ENCODE measurements at places on chromosomes 2 and 18. TPM values are rescaled to one million over a fixed set of nuclear protein-coding genes. Genes with fewer than 3 reads are reported as not detected.

The SPC25 gene
- 3.7 TPM for total RNA-seq

The FIGN gene
- 3.6 TPM for total RNA-seq

The CRYGD gene
- not detected for total RNA-seq

The EPB41L3 gene
- total RNA-seq, result 403 TPM

The LRRTM1 gene
- total RNA-seq, result 0.68 TPM

The SLC40A1 gene
- 52.3 TPM for total RNA-seq

The DOK6 gene
- total RNA-seq, result 8.5 TPM

GRCh38 chr2:141595316-141595920 lies 535.4 kb downstream of the LRP1B start:
- no peak for DNase-seq

- DNase-seq, result no peak
Measured at GRCh38 chr2:7619203-7619970, 702.2 kb downstream of the RNF144A start.

DNA sequence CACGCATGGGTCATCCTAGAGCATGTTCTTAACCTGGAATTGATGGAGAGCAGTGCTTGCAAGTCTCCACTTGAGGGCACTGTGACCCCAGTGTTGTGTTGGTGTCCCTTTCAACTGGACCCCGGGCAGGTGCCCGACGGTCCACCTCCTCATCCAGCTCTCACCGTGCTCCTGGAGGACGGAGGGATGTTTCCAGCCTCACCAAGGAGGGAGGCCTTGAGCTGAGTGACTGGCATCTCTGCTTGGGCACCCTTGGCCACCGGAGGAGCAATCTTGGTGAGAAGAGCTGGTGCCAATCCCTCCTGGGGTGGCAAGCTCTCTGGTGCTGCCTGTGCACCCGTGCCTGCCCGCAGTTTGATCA lies 45.4 kb upstream of the ASB18 start:
- no peak for DNase-seq

- no peak for DNase-seq
Measured at GRCh38 chr2:241658296-241658695, 20.8 kb downstream of the ATG4B start.

DNA sequence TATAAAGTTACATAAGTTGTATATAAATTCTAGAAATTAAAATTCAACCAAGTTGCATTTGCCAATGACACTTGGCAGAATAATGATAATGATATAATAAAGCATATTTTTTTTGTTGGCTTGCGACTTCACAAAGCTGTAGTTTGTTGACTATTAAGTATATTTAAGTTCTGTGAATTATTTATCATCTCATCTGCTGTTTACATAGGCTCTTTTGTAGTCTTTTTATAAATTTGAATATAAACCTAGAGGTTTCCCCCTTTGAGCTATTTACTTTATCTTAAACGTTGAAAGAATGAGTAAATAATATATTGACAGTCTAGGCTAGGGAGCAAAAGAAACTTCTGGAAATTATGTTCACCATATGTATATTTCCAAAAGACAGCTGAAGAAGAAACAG lies 32.9 kb downstream of the C18orf63 start:
- DNase-seq, result no peak

DNA sequence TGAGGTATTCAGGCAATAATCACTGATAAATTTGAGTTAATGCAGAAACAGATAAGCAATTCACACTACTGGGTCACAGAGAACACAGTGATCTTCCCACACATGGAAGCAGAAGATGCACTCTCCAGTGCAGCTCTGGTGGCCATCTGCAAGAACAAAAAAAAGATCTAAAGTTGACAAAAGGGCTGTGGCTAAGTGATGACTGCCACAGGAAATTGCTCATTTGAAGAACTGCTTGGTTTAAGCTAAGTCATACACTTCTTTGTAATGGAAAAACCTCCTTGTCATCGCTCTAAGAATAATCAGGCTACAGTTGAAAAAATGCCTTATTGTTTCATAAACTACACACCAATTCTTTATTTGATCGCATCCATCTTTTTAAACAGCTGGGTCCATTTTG lies 115.1 kb downstream of the DTNB start:
- DNase-seq, result no peak

DNA sequence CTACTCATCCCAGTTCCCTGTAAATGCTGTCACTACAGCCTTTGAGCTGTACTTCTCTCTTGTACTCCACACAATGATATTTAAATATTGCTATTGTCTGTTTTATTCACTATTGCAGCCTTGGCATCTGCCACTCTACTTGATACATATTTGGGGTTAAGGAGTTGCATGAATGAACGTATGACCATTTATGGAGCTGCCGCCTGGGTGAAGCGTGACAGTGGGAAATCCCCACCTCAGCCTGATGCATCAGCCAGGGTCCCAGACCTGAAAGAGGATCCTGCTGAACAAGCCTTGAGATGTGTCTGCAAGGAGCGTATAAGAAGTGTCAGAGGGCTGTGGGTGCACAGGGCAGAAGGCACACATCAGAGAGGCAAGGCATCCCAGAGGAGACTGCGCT lies 39.1 kb downstream of the MRPL35 start:
- DNase-seq, result peak; percentile 42

GRCh38 chr2:159695795-159696448 lies 16.4 kb upstream of the MARCHF7 start:
- no peak for DNase-seq

- no peak for DNase-seq
Measured at GRCh38 chr2:51011693-51012092, 20.2 kb downstream of the NRXN1 start.

Data from testis (tissue), 5 donors.